ENCODE measurements at places on chromosomes 3 and 15.

GRCh38 chr3:7332696-7333095 lies 471.8 kb downstream of the GRM7 start:
- DNase-seq = no peak

DNA sequence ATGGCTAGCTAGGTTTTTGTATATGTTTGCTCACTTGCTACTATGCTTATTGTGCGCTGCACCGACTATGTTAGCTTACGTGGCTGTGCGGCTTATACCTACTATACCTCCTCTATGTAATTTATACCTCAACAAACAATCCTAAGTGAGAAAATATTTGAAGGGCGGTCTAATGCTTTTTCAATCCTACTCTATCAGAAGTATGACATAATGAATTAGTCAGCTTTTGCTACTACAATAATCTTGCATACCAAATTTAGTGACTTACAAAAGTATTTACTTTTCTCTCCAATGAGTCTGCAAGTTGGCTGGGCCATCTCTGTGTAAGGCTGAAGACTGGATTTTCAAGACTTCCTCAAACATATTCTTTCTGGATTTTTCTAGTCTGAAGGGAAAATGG lies 391.2 kb upstream of the NECTIN3 start:
- no peak for DNase-seq

- no peak for DNase-seq
Measured at GRCh38 chr3:48215466-48215865, 7.8 kb upstream of the CAMP start.

GRCh38 chr15:68558318-68559305 lies 20.2 kb upstream of the CORO2B start:
- DNase-seq = no peak

GRCh38 chr3:101898752-101899169 lies 49.4 kb downstream of the NFKBIZ start:
- DNase-seq = no peak

GRCh38 chr3:171283848-171284222 lies 176.4 kb downstream of the TNIK start:
- no peak for DNase-seq

GRCh38 chr3:108296239-108296638 lies at the start of gene HHLA2:
HHLA2 (plus strand) TSS chr3:108296548; CDS start chr3:108351814, 55,266 bp downstream.
- DNase-seq = no peak

DNA sequence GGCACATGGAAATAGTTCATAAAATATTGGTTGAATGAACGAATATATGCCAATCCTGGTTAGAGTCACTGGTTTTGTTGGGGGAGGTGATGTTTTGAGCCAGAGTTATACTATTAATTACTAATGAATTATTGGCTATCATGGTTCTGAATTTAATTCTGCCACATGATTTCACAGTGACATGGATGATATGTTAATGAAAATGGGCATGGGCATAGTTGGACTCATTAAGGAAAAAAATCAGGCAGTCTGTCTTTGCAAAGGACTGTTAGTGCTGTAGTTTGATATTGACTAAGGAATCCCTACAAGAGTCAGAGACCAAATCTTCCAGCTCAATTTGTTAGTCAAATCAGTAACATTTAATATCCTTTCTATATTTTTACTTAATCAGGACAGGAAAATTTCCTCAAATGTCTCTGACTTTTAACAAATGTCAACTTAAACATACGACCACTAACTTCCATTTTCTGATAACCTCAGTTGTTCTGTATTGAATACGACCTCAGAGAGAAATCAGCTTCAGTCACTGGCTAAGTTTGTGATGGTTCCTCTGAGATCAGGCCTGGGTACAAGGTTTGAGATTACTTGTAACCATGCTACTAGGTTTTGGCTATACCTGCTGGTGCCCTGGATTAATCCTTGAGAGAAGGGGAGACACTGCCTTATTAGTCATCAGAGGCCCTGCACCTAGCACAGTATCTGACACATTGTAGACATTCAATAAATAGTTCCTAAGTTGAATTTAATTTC lies 13.3 kb downstream of the NFKBIZ start:
- no peak for DNase-seq

DNA sequence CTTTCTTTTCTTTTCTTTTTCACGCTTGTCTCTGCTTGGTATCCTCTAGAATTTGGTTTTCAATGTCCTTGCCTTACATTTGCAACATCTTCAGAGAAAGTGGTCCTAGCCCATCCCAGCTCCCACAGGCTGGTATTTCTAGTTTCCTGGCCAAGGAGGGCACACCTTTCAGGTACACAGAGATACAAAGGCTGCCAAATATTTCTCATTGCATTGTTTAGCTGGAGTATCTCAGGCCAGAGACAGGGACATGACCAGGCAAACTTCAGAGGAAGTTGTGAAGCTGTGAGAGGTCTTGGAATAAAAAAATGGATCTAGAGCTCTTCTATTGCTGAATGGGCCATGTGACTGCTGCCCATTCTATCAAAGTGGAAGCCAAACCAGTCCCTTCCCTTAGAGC lies 68.9 kb downstream of the BDH1 start:
- DNase-seq = no peak

DNA sequence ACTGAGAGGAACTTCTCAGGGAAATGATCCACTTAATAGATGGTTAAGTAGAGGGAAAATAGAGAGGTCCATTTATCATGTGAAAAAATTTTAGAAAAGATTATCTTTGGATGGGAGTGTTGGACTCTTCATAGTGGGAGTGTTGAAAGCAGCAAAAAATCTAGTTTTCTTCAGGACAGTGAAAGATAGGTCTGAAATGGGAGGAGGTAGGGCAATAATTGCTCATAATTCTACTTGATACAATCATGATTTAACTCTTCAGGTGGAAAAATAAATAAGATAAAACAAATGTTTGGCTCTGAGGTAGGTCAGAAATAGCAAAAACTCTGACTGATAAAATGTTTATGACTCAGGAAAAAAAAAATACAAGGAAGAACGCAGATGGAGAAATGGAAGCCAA lies 144.1 kb upstream of the DPH6 start:
- no peak for DNase-seq

DNA sequence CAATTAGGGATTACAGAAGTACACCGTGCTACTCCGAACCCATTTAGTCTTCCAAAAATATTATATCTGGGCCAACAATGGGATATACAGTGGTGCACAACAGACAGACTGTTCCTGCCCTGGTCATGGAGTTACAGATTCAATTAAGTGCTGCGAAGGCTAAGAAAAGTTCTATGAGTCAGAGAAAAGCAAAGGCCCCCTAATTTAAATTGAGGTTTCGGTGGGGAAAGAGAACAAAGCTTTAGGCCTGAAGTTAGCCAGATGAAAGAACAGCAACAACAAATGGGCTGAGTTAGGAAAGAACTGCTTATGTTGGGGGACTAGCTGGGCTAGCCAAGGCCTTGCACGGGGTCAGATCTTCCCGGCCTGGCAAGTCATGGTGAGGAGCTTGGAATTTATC lies 131.8 kb downstream of the MDFIC2 start:
- DNase-seq = no peak

- no peak for DNase-seq
Measured at GRCh38 chr15:93250209-93250608, 161.2 kb upstream of the RGMA start.

DNA sequence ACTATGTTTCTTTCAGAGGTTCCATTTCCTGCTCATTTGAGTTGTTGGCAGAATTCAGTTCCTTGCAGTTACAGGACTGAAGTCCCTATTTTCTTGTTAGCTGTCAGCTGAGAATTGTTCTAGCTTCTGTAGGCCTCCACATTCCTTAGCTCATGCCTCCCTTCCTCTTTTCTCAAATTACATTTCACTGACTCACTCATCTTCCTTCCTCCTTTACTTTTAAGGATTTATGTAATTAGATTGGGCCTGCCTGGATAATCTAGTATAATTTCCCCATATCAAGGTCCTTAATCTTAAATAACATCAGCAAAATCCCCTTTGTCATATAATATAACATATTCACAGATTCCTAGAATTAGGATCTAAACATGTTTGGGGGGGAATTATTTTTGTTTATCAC lies 40.6 kb upstream of the RBMS3 start:
- DNase-seq = no peak

- no peak for DNase-seq
Measured at GRCh38 chr3:105598042-105598796, 231.5 kb downstream of the ALCAM start.

Measured in NCI-H524 (cell line).